ENCODE measurements at places on chromosomes 2 and 18.

DNA sequence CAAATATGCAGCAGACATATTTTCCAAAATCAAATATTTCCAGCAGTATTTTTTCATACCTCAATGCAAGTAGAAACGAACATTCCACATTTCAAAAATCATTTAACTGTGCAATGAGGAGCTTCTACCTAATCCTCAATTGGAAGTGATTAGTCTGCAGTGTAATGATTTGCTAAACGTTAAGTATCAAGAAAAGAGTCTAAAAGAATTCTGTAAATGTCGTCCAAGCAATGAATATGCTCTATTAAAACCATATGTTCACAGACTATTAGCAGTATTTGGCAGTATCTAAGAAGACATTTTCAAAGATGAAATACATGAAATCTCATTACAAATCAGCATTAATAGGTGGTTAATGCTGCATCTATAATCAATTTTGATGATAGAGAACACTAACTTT is 15.9 kb downstream of the DYM start:
- no peak for DNase-seq

DNA sequence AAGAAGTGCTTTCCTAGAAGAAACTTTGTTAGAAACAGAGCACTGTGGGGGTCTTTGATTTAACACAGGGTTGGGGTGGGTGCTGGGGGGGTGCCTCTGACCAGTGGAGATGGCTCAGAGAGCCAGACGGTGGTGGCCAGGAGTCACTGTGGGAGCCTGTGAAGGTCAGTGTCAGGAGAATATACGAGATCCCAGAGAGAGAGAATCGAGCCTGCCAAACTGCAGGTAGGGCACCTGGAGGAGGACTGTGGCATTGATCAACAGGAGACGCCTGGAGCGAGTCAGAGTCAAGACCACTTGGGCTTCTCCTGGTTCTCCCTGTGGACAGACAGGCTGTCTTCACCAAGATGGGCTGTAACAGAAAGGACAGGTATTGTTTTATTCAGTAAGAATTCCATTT is 136.5 kb upstream of the TWIST2 start:
- no peak for DNase-seq

DNA sequence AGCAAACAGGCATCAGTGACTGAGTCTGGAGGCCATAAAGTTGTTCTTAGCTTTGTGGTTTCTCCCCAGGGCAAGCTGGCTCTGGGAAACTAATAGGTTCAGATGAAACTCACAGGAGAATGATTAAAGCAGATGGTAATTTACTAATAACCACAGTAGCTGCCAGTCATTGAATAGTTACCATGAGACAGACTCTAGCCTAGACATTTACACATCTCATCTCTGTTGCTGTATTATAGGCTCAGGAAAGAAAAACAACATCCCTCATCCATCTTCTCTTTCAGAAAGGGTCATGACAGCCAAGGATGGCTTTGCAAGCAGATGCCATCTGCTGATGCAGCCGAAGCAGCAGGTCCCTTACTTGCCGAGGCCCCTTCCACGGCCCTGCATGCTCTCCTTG is 314.0 kb upstream of the ID2 start:
- no peak for DNase-seq

DNA sequence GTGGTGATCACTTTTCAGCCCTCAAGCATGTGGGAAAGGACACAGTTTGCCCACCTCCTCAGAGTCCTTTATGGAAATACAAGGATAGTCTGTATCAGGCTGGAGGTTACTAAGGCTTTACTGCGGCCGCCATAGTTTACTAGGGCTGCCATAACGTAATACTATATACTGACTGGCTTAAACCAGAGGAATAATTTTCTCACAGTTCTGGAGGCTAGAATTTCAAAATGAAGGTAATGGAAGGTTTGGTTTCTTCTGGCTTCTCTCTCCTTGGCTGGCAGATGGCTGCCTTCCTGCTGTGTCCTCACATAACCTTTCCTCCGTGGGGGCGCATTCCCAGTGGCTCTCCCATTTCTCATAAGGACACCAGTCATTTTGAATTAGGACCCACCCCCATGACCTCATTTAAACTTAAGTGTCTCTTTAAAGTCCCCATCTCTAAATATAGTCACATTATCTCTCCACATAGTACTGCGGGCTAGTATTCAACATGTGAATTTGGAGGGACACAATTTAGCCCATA is 12.5 kb upstream of the ATIC start:
- DNase-seq: no peak

DNA sequence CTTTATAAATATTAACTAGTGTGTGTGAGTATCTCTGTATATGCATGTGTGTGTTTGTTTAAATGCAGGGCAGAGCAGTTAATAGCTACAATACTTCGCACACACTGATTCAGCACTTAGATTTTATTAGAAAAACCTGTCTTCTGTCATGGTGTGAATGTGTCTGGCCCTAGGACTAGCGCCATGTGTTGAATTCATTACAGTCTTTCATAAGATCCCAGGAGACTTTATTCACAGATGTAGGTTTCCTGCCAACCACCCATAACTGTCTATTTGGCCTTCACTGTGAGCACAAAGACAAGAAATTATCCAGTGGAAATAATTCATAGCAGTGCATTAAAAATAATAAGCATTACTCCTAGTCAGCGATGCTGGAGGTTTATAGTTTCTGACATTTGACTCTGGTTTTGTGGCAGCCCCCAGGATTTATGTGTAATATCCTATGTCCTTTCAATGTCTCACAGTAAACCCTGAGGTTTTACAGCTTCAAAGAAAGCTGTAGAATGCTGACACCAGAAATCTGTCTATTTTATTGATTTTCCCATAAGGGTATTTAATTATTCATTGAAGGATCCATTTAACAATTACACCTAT is 93.9 kb downstream of the ZNF804A start:
- DNase-seq: no peak

GRCh38 chr18:68714366-68714711 is 569 bp downstream of the TMX3 start:
- no peak for DNase-seq

- DNase-seq: no peak
Observed at GRCh38 chr2:238986491-238987351, 138.8 kb downstream of the TWIST2 start.

DNA sequence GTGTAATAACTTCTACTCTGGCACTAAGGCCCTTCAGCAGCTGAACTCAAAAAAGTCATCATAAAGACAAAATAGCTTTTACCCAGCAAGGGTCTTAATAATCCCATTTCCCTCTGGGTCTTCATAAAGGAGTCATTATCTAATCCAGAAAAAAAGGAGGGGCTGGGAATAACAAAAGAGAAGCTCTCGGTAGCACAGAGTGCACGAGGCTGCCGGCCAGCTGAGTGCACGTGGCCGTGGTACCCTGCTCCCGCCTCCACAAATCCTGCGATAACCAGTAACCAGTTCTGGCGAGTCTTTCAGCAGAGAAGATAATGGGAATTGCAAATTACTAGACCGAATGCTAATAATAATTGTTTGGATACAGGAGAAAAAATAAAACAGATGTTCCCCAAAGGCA is 7.5 kb downstream of the NRP2 start:
- no peak for DNase-seq
